Spinal cord (tissue), 10 donors: ENCODE measurements at places on chromosomes 16 and 17.

DNA sequence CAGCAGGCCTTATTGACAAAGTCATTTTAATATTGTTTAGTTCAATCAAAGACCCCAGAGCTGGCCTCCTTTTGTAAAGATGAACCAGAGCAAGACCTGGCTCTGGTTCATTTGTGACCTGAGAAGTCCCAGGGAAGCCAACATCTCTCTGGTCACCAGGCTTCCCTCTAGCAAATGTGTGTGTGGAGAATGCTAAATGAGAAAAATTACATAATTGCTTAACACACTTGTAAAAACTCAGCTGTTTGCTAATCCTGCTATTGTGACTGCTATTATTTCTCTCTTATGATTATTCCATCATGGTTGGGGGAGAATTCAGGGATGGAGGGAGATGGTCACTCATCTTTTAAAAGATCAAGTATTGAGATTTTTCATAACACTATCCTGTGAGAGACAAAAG, 94.3 kb upstream of the CLEC3A start:
- DNase-seq = no peak

GRCh38 chr17:57166803-57167202, 81.8 kb downstream of the AKAP1 start:
- DNase-seq = no peak

- DNase-seq = no peak
Observed at GRCh38 chr17:40171750-40172149, 5.5 kb upstream of the RAPGEFL1 start.

- no peak for DNase-seq
Observed at GRCh38 chr17:30555942-30556341, 78.7 kb downstream of the GOSR1 start.

DNA sequence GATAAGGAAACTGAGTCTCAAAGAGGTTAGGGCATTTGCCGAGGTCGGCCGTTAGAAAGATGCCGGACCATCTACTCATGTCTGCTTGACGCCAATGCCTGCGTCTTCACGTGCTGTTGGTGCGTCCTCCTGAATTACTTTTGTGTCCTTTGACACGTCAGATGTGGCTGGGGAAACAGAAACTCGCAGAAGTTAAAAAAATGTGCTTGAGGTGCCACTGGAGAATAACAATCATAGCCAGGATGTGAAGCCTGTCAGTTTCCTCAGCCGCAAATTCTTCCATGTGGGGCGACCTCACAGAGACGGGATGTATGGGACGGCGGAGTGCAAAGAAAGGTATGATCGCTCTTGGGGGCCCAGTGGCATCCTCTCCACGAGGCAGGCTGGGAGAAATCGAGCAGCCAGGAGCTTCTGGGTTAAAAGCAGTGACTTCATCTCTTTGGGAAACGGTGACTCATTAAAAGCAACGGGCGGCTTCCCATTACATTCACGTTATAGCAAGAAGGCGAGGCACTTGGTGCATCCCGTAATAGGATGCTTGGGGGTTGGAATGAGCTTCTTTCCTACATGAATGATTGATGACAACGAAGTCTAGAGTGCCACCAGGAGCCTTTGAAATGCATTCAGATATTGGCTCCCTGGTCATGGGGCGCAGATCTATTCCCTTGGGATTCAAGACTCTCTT, 67.8 kb downstream of the BMERB1 start:
- no peak for DNase-seq

DNA sequence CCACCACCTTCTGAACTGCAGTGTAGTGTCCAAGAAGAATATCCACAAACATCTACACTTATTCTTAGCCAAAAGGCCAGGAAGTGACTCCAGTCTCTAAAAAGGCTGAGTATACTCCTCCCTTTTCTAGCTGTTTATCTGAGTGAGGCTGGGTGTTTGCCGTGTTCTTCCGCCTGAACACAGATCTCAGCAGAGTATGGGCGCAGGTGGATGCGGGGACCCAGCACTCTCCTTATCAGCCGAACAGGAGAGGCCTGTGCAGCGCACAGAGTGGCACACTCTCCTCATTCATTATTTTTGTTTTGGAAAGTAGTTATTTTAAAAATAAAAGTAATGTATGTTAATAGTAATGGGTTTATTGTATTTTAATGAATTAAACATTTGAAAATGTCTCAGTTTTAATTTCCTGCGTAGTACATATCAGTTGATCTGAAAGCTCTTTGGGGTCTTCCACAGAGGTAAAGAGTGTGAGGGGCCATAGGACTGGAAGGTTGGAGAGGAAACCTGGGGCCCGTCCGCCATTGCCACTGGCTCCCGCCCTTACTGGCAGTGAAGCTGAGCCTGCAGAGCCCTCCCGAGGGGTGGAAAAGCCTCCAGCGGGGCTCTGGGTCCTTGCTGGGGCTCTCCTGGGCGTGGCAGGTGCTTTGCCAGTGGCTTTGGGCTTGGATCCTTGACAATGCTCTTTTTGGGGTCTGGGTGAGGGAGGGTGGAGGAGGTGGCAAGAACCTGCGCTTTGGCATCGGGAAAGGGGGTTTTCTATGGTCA, 53.8 kb downstream of the PDPK1 start:
- no peak for DNase-seq
